ENCODE measurements at places on chromosomes 1 and 21.

DNA sequence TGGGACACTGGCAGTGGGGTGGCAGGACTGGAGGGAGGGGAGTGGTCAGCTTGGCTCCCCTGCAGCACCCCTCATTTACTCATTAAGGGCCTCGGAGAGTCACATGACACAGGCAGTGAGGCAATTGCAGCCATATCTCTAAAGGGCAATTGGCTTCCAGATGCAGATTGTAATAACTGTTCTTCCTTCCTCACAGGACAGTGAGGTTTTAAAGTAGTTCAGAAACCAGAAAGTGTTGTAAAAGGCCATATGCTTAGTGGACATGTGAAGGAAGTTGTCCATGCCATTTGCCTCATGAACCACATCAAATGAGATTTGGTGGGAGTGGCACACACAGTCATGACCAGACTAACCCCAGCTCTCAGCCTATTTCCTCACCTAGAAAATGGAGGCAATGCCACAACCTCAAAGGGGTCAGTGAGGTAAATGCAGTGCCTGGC lies 11.1 kb downstream of the MTX1 start:
- DNase-seq: no peak

GRCh38 chr1:107935396-107936064 lies 29.4 kb downstream of the VAV3 start:
- DNase-seq: no peak

GRCh38 chr1:202279806-202280205 lies 61.9 kb downstream of the UBE2T start:
- no peak for DNase-seq

GRCh38 chr1:78492386-78492950 lies 1.7 kb downstream of the PTGFR start:
- DNase-seq: no peak

DNA sequence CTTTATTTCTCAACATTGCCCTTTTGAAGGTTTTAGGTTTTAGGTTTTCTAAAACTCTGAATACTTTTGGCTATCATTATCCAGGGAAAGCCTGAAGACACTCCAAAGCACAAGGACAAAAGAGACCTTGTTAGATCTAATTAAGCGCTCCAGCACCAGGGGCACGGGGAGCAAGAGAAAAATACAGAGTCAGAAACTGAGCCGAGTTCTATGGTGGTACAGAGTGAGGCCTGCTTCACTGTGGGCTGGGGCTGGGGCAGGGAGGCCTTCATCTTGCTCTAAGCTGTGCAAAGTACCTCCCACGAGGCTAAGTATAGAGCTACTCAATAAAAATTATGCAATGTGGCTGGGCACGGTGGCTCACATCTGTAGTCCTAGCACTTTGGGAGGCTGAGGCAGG lies 19.7 kb upstream of the RAB4A start:
- no peak for DNase-seq

GRCh38 chr1:202462342-202463076 lies 114.0 kb downstream of the PPP1R12B start:
- no peak for DNase-seq

GRCh38 chr1:114540272-114540671 lies 29.3 kb upstream of the TRIM33 start:
- DNase-seq: no peak

DNA sequence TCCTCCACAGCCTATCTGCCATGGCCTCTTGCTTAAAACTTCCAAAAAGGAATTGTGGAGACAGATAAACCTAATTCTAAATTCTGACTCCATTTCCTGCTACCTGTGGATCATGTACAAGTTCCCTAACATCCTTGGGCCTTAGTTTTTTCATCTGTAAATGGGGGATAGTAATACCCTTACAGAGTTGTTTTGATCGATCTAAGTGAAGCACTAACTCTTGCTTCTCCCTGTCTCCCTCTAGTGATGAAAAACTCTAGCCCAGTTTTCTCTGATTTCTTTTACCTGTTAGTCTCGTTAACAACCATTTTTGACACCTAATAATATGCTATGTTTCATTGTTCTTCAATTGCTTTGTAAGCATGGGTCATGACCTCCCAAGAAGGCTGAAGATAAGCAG lies 65.9 kb downstream of the TM2D1 start:
- no peak for DNase-seq

DNA sequence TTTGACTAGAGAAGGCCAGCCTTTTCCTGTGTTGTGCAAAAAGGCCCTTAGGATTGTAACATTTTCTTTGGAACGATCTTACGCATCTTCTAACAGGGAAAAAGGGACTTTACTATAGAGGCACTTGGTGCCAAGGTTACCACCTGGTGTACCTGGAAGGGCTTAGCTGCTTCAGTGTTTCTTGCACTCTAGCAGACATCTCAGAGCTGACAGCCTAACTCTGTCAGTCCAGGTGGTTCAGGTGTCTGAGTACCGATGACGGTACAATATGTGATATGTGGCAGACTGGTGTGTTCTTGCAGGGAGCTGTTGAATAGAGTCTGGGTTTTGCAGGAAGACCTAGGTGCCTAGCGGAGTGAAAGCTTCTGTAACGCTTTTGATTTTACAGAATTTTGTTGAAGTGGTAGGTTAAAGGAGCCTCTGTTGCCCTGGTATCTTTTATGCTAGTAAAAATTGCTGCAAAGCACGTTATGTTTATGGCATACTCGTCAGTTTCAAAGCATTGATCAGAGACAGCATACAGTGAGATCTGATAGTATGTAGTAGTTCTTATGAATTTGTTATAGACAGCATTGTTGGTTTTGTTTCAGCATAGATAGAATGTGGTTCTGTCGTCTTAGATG lies 1.4 kb downstream of the MAGI3 start:
- DNase-seq: no peak

DNA sequence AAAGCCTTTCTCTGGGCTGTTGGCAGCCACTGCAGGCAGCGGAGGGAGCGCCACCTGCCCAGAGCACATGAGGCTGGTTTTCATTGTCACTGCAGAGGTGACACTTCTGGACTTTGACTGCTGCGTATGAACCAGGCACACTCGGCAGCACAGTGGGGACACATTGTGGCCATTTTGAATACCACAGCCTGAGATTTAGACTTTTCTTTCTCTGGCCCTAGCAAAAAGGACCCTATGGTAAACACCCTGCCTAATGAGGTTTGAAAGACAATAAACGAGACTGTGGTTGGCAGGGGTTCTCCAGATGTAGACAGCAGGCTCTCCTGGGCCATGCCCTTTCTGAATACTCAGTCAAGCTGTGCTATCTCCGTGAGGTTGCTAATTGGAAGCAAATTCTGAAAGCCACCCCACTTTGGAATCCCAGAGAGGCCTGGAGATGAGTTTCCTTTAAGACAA lies 12.0 kb upstream of the KCNE2 start:
- peak; percentile 30 for DNase-seq

- no peak for DNase-seq
Measured at GRCh38 chr1:183686229-183686628, 33.1 kb upstream of the APOBEC4 start.

- DNase-seq: peak; percentile 13
Measured at GRCh38 chr1:218613105-218613504, 268.0 kb downstream of the TGFB2 start.

DNA sequence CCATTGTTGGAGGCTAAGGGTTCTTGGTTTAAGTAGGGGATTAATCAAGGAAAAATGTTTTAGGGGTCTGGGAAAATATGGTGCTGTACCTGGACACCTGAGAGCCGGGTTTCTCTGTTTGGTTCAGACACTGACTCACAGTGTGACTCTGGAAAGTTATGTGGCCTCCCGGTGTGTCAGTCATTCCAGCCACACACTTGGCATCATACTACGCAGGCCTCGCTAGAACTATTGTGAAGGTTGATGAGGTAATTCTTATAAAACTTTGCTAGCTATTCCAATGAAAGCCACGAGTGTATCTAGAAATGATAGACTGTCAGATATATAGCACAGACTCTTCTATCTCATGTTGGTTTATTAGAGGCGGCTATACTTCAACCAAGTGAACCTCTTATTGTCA lies 4.8 kb upstream of the CAMSAP2 start:
- no peak for DNase-seq

DNA sequence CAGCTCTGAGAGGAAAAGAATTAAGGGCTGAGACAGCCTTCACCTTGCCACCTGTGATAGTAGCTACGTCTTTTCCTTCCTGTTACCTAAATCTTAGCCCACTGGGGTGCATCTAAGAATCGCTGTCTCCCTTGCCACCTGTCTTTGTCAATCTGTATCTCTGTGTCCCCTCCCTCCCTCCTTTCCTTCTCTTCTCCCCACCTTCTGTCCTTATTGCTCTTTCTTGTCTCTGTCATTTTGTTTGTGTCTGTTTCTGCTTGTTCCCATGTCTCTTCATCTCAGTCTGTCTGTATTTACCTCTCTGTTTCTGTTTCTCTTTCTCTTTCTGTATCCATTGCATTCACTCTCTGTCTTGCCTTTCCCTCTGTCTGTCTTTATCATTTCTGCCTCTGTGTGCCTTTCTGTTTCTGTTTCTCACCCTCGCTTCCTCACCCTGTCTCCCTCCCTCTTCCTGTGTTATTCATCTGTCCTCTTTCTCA lies 30.2 kb downstream of the SLC22A15 start:
- no peak for DNase-seq

DNA sequence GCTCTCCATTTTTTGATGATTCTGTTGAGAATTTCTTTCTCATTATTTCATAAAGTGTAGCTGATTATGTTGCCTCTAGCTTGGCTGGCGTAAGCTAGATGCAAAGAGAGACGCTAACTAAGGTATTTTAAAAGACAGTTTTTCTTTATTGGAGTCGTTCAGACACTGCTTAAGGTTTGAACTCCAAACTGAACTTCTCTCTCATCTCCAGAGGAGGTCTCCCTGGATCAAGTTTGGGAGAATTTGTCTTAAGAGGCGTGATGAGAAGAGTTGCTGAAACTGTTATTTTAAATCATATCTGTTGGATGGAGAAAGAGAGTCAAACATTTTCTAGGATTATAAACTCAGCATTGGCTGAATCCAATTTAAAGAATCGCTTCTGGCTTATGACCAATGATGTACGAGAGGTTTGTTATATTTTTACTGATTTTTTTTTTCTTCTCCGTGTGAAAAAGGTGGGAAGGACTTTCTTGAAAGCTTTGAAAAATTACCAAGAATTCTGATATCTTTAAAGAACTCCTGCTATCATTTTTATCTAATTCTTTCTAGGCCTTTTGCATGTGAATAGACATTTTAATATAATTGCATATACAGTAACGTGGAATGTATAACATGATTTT lies 34.0 kb downstream of the MAP3K7CL start:
- no peak for DNase-seq

DNA sequence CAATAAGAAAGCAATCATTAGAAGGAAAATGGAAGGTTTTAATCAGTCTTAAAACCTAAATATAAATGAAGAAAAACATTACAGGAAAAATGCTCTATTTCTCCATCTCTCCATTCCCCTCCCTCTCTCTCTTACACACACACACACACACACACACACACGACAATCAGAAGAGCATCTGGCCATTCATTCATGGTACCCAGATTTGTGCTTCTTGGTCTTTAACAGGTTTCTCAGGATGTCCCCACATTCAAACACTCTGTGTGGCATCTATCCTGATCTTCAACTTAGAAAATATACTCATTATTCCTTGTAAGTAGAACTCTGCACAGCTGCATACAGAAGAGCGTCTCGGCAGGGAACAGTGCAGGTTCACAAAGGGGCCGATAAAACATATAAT lies 779 bp downstream of the LRRC40 start:
- DNase-seq: no peak

DNA sequence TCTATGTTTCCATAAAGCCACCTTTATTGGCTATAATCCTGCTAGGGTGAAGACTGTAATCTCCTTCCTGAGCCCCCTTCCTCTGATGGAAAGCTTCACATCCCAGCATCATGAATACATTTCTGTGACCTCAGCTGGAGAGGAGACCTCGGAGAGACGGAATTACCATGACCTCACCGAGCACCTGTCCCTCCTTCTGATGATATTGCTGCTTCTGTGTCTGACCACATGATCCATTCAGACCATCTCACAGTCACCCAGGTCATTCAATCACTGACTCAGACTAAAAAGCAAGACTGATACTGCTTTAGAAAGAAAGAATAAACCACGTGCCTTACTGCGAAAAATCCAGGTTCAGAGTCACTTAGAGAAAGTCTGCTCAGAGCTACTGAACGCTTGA lies 8.8 kb downstream of the KCND3 start:
- no peak for DNase-seq

DNA sequence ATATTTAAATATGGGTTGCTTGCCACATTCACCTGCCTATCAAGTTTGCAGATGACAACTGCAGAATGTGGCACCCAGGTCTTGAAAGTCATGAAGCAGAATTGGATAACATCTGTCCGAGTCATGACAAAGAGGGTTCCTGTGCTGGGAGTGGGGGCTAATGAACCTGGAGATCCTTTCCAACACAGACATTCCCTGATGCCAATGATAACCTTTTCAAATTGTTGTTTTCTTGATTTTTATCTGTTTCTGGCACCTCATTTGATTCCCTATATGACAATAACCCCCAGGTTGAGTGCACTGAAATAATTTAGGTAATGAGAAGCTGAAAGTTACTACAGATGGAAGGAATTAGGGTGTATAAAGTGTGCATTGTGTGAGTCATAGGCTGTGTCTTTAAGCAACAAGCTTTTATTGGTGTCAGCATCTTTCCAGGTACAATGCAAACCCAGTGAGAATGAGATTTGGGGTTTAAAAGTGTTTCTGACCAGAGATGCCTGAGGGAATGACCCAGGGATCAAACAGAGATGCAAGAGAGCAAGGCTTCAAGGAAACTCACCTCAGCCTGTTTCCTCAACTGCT lies 32.0 kb upstream of the IL10 start:
- DNase-seq: no peak

DNA sequence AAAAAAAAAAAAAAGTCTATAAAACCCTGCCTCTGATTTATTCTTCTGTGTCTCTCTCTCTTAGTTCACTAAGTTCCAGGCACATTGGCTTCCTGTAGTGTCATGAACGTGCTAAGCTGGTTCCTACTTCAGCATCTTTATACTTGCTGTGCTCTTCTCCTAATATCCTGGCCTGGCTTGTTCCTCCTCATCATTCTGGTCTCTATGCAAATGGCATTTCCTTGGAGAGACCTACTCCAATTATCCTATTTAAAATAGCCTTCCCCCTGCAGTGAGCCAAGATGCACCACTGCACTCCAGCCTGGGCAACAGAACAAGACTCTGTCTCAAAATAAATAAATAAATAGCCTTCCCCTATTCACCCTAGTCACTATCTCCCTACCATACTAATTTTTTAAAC lies 9.7 kb upstream of the CLCC1 start:
- no peak for DNase-seq

GRCh38 chr1:89698020-89698560 lies 65.2 kb downstream of the LRRC8C start:
- DNase-seq: no peak

- no peak for DNase-seq
Measured at GRCh38 chr1:66478116-66478515, 55.8 kb upstream of the SGIP1 start.

DNA sequence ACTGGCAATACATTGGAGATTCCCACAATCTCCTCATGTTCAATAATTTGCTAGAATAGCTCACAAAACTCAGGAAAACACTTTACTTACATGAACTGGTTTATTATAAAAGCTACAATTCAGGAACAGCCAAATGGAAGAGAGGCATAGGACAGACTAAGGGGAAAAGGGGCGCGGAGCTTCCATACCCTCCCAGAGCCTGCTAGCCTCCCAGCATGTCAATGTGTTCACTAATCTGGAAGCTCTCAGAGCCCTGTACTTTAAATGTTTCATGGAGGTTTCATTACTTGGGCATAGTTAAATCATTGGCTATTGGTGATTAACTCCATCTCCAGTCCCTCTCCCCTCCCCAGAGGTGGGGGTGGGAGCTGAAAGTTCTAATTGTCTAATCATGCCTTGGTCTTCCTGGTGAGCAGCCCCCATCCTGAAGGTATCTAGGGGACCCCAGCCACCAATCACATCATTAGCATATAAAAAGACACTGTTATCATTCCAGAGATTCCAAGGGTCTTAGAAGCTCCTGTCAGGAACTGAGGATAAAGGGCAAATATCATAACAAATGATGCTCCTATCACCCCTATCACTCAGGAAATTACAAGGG lies 10.9 kb upstream of the DMRTB1 start:
- DNase-seq: no peak

Measured in NCI-H510A (cell line).